B cell (primary cell): ENCODE measurements at places on chromosomes 4 and X. TPM values are rescaled to one million over a fixed set of nuclear protein-coding genes. Genes with fewer than 3 reads are reported as not detected.

- DNase-seq: no peak
Observed at GRCh38 chrX:150348365-150348764, 14.8 kb upstream of the MAMLD1 start.

The RHOXF2 gene
- total RNA-seq: not detected in 2 replicates

The IL21 gene
- total RNA-seq: not detected in 2 replicates

DNA sequence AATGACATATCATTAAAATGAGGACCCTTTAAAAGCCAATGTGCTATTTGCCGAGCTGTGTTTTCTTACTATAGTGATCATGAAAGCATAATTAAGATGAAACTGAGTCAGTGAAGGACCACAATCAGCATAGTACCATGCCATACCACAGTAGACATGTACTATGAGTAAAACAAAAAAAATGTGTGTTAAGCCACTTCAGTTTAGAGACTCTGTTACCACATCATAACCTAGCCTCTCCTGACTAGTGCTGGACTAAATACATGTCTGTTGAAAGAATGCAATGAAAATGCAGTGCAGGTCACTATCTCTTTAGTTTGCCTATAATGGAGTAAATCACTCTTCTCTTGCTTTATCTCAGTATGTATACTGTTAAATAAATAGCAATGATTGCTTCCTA is 12.3 kb upstream of the DDX53 start:
- DNase-seq: no peak

- DNase-seq: no peak
Observed at GRCh38 chr4:178068136-178068535, 625.9 kb upstream of the AGA start.

The ANTXR2 gene
- 63.0 and 68.8 TPM in 2 replicates for total RNA-seq

DNA sequence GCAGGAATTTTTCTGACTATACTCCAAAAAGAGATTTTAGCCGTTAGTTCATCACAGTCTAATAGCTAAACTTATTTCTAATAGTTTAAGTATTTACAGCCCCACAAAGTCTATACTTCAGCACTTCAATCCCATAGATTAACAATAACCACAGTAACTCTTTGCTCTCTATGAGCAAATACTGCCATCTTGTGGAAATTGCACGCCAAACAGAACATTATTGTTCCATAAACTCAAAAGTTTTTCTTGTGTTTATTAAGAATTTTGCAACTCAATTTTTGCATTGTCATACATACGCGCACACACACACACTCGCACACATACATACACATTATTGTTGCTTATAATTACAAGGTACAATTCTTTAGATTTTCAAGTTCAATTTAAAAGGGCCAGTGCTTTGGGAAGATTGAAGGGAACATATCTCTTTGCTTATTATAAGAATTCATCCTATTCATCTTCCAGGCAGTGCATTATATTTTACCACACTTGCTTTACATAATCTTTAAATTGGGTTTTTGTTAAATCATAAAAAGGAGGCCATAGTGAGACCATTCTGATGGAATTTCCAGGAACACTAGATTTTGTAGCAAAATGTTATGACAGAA is 63.8 kb upstream of the ATOH1 start:
- peak; percentile 17 for DNase-seq

DNA sequence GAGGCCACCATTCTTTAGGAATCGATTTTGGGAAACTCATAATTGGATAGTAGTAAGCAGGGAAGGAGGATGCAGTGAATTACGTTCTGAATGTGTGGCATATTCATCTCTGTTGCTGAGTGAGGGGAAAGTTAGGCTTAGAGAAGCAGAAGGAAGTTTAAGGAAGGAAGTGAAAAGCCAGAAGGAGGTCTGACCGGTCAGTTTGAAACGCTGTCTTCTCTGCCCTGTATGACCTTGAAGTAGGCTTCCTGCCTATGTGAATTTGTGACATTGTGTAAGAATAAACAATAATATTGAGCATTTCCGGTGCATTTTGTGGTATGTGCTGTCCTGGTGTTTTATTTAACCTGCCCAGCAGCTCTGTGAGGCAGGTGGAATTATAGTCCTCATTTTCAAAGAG is 67.3 kb downstream of the PDLIM5 start:
- DNase-seq: no peak
